ENCODE measurements at places on chromosomes 3 and 15.

- no peak for DNase-seq
Observed at GRCh38 chr3:65927576-65927975, 111.1 kb downstream of the MAGI1 start.

- DNase-seq: no peak
Observed at GRCh38 chr3:164752812-164753211, 325.5 kb downstream of the SI start.

DNA sequence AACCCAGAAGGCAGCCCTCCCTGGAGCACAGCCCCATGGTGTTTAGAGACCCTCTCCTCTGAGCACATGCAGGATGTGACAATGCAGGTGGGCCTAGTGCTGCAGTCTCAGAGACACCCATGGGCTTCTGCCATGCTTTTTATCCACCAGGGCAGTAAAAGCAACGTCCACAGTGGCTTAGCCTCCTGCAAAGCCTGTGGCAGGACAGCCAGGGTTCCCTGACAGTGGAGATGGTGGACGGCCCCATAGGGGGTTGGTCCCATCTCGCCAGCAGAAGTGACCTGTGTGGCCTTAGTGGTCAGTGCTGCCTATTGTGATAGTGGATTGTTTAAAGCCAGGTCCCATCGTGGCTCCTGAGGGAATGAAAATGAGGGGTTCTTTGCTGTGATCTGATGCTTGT is 46.6 kb downstream of the APBA2 start:
- DNase-seq: no peak

GRCh38 chr15:66644000-66644787 is 57.8 kb upstream of the SMAD6 start:
- DNase-seq: no peak

GRCh38 chr15:39517122-39517855 is 63.6 kb upstream of the THBS1 start:
- no peak for DNase-seq

DNA sequence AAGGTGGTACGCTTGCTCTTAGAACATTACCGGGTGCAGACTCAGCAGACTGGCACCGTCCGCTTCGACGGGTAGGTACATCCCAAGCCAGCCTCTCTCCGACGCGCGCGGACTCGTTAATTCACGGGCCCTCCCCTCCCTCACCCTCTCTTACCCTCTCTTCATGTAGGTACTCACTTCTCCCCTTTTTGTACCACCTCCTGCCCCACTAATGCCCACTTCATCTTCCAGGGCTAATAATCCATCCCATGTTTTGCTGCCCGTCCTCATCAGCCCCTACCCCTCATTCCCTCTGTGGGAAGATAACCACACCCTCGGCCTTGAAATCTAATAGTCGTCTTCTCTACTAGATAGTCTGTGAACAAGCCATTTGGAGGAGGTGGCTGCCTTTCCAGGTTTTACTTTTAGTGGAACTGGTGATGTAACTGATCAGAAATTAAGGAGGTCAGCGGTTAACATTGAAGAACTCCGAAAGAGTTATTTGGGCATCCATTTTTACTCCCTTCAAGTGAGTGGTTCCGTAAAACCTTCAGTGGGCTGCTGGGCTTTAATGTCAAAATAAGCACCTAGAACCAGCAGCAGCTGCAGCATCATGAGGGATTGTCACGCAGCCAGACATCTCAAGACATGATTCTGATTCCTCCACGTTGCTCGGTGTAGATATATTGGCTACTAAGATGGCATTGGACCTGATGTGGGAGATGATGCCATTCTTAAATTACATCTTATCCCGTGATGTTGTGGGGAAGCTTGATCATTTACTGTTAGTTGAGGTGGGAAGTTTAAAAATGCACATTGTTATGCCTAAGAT is 1.3 kb downstream of the FEM1B start:
- no peak for DNase-seq

- no peak for DNase-seq
Observed at GRCh38 chr3:123540285-123540684, 44.6 kb downstream of the HACD2 start.

GRCh38 chr3:172601066-172601832 is 78.0 kb upstream of the TNFSF10 start:
- DNase-seq: no peak

DNA sequence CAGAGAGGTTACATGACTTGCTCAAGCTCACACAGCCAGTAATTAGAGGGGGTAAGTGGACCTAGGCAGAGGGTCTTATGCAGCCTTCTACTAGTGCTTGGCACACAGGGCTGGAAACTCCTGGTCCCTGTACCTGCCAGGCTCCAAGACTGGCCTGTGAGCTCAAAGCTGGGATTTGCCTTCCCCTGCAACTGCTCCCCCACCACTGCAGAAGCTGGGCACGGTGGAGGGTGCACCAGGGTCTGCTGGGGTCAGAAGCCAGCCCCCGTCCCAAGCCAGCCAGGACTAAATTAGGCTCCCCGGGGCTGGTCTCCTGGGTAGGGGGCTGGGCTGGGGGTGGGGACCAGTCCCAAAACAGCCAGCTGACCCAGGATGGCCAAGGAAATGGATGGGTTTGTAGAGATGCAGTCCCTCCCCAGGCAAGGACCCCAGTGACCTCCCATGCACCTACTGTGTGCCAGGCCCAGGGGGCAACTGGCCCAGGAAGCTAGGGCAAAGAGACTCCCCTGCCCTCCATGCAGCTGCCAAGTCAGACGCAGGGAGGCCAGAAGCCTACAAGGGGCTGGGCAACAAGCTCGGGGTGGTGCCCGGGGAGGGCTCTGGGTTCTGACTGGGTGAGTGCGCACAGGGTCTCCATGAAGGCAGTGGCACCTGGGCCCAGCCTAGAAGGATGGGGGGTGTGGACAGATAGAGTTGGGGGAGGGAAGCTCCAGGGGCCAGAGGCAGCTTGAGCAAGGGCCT is 51.8 kb upstream of the LINGO1 start:
- DNase-seq: no peak

GRCh38 chr3:30918761-30919160 is 24.3 kb upstream of the GADL1 start:
- DNase-seq: no peak

- DNase-seq: no peak
Observed at GRCh38 chr3:57949344-57949743, 58.9 kb upstream of the FLNB start.

DNA sequence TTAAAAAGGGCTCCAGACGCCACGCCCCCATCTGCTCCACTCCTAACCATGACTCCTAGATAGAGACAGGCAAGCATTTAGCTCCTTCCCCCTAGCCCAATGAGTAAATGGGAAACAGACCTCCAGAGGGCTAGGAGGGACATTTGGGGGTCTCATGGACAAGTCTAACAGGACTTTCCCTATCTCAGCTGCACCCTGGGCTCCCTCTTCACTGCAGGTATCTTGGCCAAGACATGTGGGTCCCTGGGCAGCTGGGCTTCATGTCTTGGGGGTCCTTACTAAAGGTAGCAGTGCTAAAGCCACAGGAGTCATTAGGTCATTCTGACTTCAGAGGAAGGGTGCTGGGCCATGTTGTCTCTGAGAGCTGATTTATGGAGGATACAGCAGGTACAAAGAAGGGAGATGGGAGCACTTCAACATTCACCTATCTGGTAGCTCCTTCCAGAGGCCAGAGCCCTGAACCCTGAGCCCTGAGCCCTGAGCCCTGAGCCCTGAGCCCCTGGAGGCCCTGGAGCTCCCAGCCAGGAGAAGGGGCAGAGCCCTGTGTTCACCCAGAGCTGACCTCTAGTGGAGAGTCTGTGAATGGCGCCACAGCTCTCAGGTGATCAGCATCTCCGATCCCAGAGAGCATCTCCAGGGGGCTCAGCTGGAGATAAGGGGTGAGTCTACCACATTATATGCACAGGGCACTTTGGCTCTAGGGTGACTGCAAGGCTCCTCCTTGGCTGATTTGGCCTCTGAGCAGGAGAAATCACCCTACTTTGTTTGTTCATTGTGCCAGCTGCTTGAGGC is 40.1 kb upstream of the EPHB1 start:
- no peak for DNase-seq

DNA sequence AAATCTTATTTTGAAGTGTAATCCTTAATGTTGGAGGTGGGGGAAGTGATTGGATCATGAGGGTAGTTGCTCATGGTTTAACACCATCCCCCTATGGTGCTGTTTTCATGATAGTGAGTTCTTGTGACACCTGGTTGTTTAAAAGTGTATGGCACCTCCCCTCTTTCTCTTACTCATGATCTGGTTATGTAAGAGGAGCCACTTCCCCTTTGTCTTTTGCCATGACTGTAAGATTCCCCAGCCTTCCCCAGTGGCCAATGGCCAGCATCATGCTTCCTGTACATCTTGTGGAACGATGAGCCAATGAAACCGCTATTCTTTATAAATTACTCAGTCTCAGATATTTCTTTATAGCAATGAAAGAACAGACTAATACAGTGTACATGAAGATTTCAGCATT is 39.8 kb upstream of the GMNC start:
- no peak for DNase-seq

DNA sequence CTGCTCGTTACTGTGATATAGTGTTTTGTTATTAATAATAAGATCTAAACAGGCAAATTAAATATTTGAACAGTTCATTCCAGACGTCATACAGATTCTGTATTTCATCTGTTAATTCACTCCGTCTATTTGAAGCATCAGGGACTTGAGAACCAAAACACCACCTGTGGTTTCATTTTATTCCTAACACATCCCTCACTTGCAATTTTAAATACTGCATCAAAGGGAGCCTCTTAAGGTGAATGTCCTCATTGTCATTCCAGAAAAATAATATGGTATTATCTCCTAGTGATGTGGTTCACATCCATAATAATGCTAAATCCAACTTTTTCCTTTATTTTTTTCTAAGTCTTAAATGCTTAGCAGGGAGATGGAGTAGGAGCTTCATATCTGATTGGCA is 1390.9 kb upstream of the CADM2 start:
- no peak for DNase-seq

GRCh38 chr3:170155604-170156003 is 25.9 kb downstream of the PHC3 start:
- no peak for DNase-seq

GRCh38 chr3:69379661-69380060 is 6.2 kb downstream of the FRMD4B start:
- no peak for DNase-seq

- DNase-seq: no peak
Observed at GRCh38 chr3:69594286-69594685, 145.0 kb upstream of the MITF start.

DNA sequence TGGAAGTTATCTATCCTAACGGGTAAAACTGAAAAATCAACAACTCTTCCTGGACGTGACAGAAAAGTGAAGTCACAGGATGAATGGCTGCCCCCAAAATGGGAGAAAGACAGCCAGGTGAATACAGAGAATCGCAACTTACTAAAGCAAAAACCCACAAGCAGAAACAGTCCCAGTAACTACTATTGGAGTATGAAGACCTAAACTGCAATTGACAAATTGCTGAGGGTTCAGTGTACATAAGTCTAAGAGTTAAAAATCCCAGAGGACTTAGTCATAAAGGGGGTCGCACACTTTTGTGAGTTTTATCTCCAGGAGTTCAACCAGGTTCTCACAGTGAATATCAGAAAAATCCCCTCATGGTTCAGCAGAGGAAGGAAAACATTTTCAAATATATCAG is 56.8 kb upstream of the IMPG2 start:
- DNase-seq: no peak

DNA sequence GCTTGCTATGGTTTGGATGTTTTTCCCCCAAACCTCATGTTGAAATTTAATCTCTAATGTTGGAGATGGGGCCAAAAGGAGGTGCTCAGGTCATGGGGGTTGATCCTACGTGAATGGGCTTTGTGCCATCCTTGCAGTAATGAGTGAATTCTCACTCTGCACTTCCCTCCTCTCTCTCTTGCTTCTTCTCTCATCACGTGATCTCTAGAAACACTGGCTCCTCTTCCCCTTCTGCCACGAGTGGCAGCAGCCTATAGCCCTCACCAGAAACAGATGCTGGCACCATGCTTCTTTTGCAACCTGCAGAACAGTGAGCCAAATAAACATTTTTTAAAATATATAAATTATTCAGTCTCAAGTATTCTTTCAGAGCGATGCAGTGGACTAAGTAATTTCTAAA is 13.3 kb upstream of the PLSCR1 start:
- no peak for DNase-seq

GRCh38 chr15:69824075-69824876 is 273.4 kb downstream of the TLE3 start:
- no peak for DNase-seq

- no peak for DNase-seq
Observed at GRCh38 chr3:59385547-59385946, 335.7 kb upstream of the CFAP20DC start.

- no peak for DNase-seq
Observed at GRCh38 chr15:96070636-96071035, 259.9 kb upstream of the NR2F2 start.

DNA sequence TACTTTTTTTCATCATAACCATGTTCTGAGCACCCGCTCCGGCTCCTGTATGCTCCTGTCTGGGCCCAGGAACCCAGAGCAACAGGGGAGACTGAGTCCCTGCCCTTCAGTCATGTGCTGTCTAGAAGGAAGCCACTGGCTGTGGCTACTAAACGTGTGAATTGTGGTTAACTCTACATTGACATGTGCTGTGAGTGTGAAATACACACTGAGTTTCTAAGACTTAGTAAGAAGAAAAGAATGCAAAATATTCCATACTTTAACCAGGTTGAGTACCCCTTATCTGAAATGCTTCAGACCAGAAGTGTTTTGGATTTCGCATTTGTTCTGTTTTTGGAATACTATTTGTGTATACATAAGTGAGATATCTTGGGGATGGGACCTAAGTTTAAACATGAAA is 42.8 kb upstream of the CGNL1 start:
- no peak for DNase-seq

DNA sequence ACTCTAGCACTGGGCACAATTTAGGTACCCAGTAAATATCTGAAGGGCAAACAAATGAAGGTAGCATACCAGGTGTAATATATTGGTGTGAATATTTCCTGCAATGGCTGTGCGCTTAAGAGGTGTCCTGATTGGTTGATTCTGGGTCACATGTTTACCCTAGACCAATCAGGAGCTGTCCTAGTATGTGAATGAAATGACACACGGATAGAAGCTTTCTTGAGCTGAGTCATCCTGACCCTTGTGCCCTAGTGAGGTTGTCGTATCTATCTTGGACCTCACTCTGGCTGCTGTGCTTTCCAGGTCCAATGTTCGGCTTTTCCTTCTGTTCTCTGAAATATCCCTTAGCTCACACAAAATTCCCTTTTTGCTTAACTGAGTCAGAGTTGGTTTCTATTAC is 58.1 kb upstream of the FOXP1 start:
- no peak for DNase-seq

GRCh38 chr3:87197531-87197930 is 29.6 kb upstream of the CHMP2B start:
- no peak for DNase-seq

DNA sequence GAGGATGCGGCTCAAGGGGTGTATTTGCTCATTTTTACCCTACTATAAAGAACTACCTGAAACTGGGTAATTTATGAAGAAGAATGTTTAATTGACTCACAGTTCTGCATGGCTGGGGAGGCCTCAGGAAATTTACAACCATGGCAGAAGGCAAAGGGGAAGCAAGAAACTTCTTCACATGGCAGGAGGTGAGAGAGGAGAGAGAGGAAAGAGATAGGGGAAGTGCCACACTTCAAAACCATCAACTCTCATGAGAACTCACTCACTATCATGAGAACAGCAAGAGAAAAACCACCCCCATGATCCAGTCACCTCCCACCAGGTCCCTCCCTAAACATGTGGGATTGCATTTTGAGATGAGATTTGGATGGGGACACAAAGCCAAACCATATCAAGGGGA is 192.7 kb downstream of the DIPK2A start:
- no peak for DNase-seq

- DNase-seq: no peak
Observed at GRCh38 chr15:94586099-94586498, 354.7 kb downstream of the MCTP2 start.

GRCh38 chr3:141094790-141095545 is 43.8 kb downstream of the SPSB4 start:
- no peak for DNase-seq

GRCh38 chr15:82021992-82022391 is 23.8 kb downstream of the MEX3B start:
- no peak for DNase-seq

All from stimulated activated CD4-positive, alpha-beta T cell treated with anti-CD3 and anti-CD28 coated beads, Interleukin-1b, Interleukin-23, amount 100 ng/mL, for 1 hour (primary cell).